ENCODE measurements at places on chromosomes 3 and 15.

GRCh38 chr15:69253156-69253555 lies 45.6 kb upstream of the PAQR5 start:
- DNase-seq = no peak

DNA sequence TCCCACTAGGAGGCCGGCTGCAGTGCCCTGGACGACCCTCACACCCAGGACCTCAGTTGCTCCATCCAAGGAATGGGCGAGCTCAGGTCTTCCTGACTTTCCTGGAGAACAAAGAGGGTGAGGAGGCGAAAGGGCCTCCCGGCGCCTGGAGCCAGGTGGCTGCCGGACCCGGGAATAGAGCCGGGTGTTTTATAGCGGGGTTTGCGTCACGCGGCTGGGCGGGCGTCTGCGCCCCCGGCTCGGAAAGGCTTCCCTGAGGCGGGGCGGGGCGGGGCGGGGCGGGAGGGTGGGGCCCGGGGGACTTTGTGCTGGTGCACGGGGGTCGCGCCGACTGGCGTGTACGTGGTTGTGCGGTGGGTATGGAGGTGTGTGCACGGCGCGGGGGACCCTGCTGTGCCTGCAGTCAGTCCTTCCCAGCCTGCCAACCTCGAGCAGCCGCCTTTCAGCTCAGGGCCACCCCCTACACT lies 4.6 kb upstream of the PRKCD start:
- no peak for DNase-seq

DNA sequence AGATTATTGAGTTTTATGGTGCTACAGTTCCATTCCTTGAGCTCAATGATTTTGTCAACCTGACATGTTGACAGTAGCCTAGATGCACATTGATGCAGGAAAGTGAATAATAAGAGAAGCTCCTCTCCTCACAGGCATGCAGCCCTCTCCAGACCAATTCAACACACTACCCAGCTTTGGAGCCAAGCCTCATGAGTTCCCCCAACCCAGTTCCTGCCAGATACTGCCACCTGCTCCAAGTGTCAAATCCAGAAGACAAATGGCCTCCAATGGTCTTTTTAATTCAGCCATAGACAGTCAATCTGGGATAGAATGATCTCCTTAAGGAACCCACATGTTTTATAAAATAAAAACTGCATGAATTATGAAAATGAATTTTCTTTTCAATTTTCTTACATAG lies 83.7 kb upstream of the ARHGEF3 start:
- DNase-seq = no peak

DNA sequence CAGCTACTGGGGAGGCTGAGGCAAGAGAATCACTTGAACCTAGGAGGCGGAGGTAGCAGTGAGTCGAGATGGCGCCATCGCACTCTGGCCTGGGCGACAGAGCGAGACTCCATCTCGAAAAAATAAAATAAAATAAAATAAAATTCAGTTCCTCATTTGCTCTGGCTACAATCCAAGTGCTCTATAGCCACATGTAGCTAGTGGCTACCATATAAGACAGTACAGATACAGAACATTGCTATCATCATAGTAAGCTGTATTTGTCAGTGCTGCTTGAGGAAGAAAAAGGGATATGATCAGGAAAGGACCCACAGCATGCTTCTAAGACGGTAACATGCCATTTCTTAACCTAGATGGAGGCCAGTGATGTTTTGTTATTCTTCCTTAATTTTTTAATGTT lies 88.7 kb upstream of the CDAN1 start:
- no peak for DNase-seq
